Immature natural killer cell (primary cell): ENCODE measurements at places on chromosomes 12 and 14. TPM values are rescaled to one million over a fixed set of nuclear protein-coding genes. Genes with fewer than 3 reads are reported as not detected.

RNFT2 gene
- polyA plus RNA-seq: 1.4 TPM

- peaks cover 7% of the 10 kb centered on the region for H3K4me1 ChIP-seq
- H3K36me3 ChIP-seq: no peaks in the 10 kb centered on the region
- H3K4me3 ChIP-seq: no peak overlapping the region
Measured at GRCh38 chr12:98750511-98750910, 105.4 kb downstream of the APAF1 start.

DNA sequence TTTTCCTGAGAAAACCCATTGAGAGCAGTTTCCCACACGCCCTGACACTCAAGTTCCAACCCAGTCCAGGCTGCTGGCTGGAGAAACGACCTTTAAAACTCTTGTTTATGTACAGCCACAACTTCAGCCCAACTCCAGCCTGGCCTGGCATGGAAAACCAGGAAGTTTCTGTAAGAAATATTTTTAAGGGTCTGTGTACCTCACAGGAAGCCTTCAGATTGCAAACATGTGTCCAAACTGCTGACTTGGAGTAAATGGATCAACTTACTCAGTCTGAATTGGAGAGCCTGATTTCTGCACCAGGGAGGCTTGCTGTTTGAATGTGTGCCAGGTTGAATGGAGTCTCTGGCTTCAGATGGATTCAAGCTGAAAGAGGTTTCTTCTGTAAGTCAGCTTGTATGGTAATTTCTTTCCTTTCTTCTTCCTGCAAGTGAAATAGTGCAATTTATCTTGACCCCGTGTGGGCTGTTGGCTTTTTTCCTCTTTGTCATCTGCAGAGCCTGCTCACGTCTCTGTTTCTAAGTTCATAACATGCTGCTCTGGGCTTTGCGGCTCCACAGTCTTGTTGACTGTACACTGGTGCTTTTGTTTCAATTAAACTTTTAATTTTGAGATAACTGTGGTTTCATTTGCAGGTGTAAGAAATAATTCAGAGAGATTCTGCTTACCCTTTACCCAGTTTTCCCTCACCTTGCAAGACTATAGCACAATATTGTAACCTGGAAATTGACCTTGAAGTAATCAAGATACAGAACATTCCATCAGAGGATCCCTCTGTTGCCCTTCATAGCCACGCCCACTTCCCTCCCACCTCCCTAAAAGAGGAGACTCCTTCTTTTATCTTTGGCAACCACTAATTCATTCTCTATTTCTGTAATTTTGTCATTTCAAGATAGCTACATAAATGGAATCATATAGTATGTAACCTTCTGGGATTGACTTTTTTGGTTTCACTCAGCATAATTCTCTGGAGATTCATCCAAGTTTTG, 109.7 kb upstream of the PRMT8 start:
- H3K27ac ChIP-seq: no peak overlapping the region
- no peak overlapping the region for H3K4me3 ChIP-seq
- H3K36me3 ChIP-seq: no peaks in the 10 kb centered on the region
- no peaks in the 10 kb centered on the region for H3K4me1 ChIP-seq

DNA sequence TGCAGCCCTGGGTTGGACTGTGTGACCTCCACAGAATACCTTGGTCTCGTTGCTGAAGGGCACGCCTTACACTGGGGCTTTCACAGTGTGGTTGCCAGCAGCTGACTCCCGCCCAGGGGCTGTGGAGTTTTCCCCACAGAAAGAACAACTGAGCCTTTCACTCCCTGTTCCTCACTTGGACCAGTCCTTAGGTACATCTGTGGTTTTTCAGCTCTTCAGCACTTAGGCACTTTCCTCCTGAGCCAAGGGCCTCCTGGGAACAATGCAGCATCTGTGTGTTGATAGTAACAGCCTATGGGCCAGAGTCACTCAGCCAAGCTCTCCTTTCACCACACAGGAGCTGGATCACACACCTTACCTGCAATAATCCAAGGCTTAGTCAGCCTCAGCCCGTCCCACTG, 25.0 kb downstream of the ERP27 start:
- no peak for DNase-seq
- no peak overlapping the region for H3K4me3 ChIP-seq
- H3K4me1 ChIP-seq: peaks cover 2% of the 10 kb centered on the region

GRCh38 chr12:72337382-72337781, 65.2 kb downstream of the TRHDE start:
- no peak overlapping the region for H3K4me3 ChIP-seq
- H3K27me3 ChIP-seq: peaks cover 2% of the 10 kb centered on the region
- no peaks in the 10 kb centered on the region for H3K4me1 ChIP-seq
- H3K36me3 ChIP-seq: no peaks in the 10 kb centered on the region

DNA sequence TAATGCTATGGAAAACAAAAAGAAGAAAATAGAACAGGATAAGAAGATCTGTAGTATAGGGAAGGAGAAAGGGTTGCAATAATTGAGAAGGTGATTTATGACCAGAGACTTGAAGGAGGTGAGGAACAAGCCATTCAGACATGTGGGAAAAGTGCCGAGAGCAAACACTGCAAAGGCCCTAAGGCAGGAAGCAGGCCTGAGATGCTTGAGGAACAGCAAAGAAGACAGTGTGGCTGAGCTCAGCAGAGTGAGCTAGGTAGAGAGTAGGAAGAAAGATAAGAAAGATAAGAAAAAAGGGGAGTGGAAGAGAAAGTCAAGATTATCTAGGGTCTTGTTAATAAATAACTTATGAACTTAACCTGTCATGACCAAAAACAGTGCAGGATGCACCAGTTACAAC, 671.8 kb downstream of the RPS29 start:
- H3K27ac ChIP-seq: no peak overlapping the region
- no peaks in the 10 kb centered on the region for H3K36me3 ChIP-seq
- H3K4me3 ChIP-seq: no peak overlapping the region
- peaks cover 2% of the 10 kb centered on the region for H3K27me3 ChIP-seq

DNA sequence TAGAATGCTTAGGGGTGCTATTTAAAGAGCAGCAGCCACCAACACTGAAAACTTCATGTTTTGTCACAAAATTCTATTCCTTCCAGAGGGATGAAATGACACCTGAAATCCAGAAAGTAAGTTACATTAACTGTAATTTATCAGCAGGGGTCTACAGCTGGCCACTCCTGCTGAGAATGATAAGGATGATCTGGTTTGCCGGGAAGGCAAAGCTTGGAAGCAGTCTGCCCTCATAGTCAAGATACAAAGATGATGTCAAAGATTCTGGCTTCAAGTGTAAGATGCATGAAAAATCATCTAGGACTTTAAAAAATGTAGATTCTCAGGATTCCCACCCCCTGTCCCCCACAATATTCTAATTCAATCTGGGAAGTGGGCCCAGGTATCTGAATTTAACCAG, 58.4 kb downstream of the DCAF5 start:
- peaks cover 10% of the 10 kb centered on the region for H3K36me3 ChIP-seq
- peak overlapping the region; percentile 56 for H3K27ac ChIP-seq
- H3K4me3 ChIP-seq: no peak overlapping the region
- H3K27me3 ChIP-seq: no peaks in the 10 kb centered on the region
- DNase-seq: no peak

DNA sequence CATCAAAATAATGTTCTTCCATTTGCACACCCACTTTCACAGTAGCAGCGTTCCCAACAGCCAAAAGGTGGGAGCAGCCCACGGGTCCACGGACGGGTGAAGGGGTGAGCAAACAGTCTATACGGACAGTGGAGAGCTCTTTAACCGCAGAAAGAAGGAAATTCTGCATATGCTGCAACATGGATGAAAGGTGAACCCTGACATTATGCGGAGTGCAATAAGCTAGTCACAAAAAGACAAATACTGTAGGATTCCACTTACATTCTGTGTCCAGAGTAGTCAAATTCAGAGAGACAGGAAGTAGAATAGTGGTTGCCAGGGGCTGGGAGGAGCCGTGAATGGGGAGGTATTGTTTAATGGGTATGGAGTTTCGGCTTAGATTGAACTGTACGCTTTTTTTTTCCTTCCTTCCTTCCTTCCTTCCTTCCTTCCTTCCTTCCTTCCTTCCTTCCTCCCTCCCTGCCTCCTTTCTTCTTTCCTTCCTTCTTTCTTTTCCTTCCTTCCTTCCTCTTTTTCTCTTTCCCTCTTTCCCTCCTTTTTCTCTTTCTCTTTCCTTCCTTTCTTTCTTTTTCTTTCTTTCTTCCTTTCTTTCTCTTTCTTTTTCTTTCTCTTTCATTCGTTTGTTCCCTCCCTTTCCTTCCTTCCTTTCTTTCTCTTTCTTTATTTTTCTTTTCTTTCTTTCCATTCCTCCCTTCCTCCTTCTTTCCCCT, 15.8 kb upstream of the ANKRD9 start:
- no peaks in the 10 kb centered on the region for H3K36me3 ChIP-seq
- H3K4me1 ChIP-seq: peaks cover 25% of the 10 kb centered on the region
- H3K4me3 ChIP-seq: peak overlapping the region; percentile 90

GRCh38 chr12:14946162-14946561, 7.8 kb upstream of the ERP27 start:
- H3K27me3 ChIP-seq: peaks cover 6% of the 10 kb centered on the region
- DNase-seq: no peak
- peaks cover 70% of the 10 kb centered on the region for H3K36me3 ChIP-seq
- no peak overlapping the region for H3K4me3 ChIP-seq
- peaks cover 58% of the 10 kb centered on the region for H3K4me1 ChIP-seq

GRCh38 chr12:66144791-66145754, 14.5 kb upstream of the LLPH start:
- H3K4me3 ChIP-seq: no peak overlapping the region
- DNase-seq: no peak
- H3K4me1 ChIP-seq: peaks cover 25% of the 10 kb centered on the region
- H3K27me3 ChIP-seq: no peaks in the 10 kb centered on the region
- H3K27ac ChIP-seq: peak overlapping the region; percentile 86
- H3K36me3 ChIP-seq: peaks cover 28% of the 10 kb centered on the region

EIF2B1 gene
- polyA plus RNA-seq: 98.1 TPM

- peak overlapping the region; percentile 13 for H3K4me3 ChIP-seq
- peak; percentile 13 for DNase-seq
- H3K27me3 ChIP-seq: peaks cover 4% of the 10 kb centered on the region
- no peaks in the 10 kb centered on the region for H3K36me3 ChIP-seq
- peak overlapping the region; percentile 73 for H3K27ac ChIP-seq
- peaks cover 16% of the 10 kb centered on the region for H3K4me1 ChIP-seq
Measured at GRCh38 chr12:52243856-52244614, 11.0 kb downstream of the KRT7 start.

- H3K4me1 ChIP-seq: peaks cover 54% of the 10 kb centered on the region
- no peaks in the 10 kb centered on the region for H3K27me3 ChIP-seq
- DNase-seq: no peak
- peak overlapping the region; percentile 35 for H3K4me3 ChIP-seq
- peak overlapping the region; percentile 92 for H3K27ac ChIP-seq
- H3K36me3 ChIP-seq: no peaks in the 10 kb centered on the region
Measured at GRCh38 chr12:92544322-92544721, 158.5 kb upstream of the PLEKHG7 start.

- DNase-seq: peak; percentile 34
- peaks cover 20% of the 10 kb centered on the region for H3K36me3 ChIP-seq
- H3K27ac ChIP-seq: peak overlapping the region; percentile 79
- H3K27me3 ChIP-seq: peaks cover 5% of the 10 kb centered on the region
- H3K4me3 ChIP-seq: peak overlapping the region; percentile 82
Measured at GRCh38 chr14:89351516-89352404, 65.3 kb downstream of the FOXN3 start.

BHLHE41 gene
- not detected for polyA plus RNA-seq

- H3K36me3 ChIP-seq: no peaks in the 10 kb centered on the region
- H3K27me3 ChIP-seq: peaks cover 1% of the 10 kb centered on the region
- H3K27ac ChIP-seq: no peak overlapping the region
- H3K4me1 ChIP-seq: no peaks in the 10 kb centered on the region
- no peak overlapping the region for H3K4me3 ChIP-seq
Measured at GRCh38 chr12:28622406-28622805, 432.1 kb downstream of the CCDC91 start.

DNA sequence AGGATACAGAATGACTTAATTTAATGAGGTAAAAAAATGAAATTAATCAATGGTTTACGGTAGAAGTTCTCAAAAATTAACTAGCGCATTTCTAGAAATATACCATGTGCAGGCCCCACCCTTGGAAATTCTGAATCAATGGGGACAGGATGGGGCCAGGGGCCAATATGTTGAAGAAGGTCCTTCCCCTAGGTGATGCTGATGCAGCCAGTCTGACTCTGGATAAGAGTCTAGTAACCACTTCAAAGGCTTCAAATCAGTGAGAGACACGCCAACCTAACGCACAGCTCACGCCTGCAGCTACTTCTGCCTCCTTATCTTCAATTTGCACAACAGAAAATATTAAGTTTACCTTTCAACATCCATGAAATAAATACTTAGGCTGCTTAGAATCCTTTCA, 14.9 kb downstream of the GIT2 start:
- DNase-seq: no peak
- H3K27me3 ChIP-seq: no peaks in the 10 kb centered on the region
- H3K36me3 ChIP-seq: peaks cover 57% of the 10 kb centered on the region
- no peaks in the 10 kb centered on the region for H3K4me1 ChIP-seq

AKAP5 gene
- 1.5 TPM for polyA plus RNA-seq

GRCh38 chr12:56628671-56629458, 1.3 kb downstream of the BAZ2A start:
- H3K4me3 ChIP-seq: peak overlapping the region; percentile 88
- H3K36me3 ChIP-seq: peaks cover 3% of the 10 kb centered on the region
- DNase-seq: peak; percentile 84
- peaks cover 70% of the 10 kb centered on the region for H3K4me1 ChIP-seq

DNA sequence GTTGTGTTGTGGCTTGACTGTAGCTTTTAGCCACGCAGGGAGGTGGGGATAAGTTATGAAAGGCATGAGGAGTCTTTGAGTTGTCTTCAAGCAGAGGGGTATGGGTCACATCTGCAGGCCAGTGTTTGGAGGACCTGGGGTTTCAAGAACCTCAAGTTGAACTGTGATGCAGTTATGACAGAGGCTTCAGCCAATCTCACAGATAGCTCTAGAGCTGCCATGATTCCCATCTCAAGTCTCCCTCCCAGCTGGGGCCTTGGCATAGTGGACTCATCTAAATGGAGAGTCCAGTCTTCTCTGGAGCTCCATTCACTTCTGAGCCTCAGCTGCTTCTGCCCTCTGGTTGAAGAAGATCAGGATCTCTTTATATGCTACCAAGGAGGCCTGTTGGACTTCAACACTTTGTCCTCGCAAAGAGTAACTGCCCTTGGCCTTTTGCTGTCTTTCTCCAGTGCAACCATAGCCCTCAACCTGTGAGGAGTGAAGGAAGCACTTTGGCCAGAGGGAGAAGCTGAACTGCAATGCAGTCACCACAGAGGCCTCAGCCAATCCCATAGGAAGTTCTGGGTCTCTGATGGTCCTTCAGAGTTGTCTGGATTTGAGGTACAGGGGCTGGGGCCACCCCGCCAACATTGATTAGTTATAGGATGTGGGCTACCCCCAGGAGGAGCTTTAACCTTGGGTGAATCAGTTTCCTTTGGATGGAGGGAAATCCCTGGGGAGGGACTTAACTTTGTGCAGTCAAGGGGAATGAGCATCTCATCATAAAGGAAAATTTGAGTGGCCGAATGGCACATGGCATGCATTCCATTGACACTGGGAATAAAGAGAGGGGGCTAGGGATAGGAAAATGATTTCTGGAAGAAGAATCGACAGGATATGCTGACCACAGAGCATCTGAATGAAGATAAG, 230.5 kb downstream of the PCNX1 start:
- H3K4me3 ChIP-seq: no peak overlapping the region
- no peaks in the 10 kb centered on the region for H3K36me3 ChIP-seq
- H3K27me3 ChIP-seq: no peaks in the 10 kb centered on the region
- H3K27ac ChIP-seq: no peak overlapping the region
- H3K4me1 ChIP-seq: peaks cover 10% of the 10 kb centered on the region

- no peaks in the 10 kb centered on the region for H3K36me3 ChIP-seq
- no peaks in the 10 kb centered on the region for H3K27me3 ChIP-seq
Measured at GRCh38 chr12:76096079-76096646, 11.7 kb upstream of the NAP1L1 start.

BCAT1 gene
- 0.20 TPM for polyA plus RNA-seq
